Activated naive CD8-positive, alpha-beta T cell treated with anti-CD3 and anti-CD28 coated beads for 36 hours (primary cell): ENCODE measurements at places on chromosomes 11 and 22. TPM values are rescaled to one million over a fixed set of nuclear protein-coding genes. Genes with fewer than 3 reads are reported as not detected.
A peak's percentile ranks its signal among the peaks of the same experiment; 100 is the strongest.

The GGTLC2 gene
- not detected for total RNA-seq

The CD248 gene
- 11.9 TPM for total RNA-seq

The OR6T1 gene
- total RNA-seq = not detected

The RASD2 gene
- total RNA-seq = 0.06 TPM

The TTC36 gene
- 0.62 TPM for total RNA-seq

DNA sequence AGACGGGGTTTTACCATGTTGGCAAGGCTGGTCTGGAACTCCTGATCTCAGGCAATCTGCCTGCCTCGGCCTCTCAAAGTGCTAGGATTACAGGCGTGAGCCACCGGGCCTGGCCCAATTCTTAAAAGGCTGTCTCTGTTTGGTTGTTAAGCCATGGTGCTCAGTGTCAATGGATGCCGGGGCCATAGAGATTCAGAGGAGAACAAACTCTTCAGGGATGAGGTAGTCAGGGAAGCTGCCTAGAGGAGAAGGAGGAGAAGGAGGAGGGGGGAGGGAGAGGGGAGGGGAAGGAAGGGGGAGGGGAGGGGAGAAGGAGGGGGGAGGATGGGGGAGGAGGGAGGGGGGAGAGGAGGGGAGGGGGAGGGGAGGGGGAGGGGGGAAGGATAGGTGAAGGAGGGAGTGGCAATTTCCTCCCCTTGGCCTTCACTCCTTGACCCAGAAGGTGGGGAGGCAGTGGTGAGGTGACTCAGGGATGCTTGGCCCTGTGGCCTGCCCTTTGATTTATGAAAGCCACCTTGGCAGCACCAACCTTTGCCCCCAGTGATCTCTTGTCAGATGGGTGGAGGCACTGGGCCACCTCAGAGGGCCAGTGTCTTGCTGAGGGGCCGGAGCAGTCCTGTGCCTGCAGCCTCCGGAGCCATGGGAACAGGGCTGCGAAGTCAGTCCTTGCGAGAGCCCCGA is at the start of gene C11orf86:
Gene C11orf86, plus strand, starts transcription at position 581 of the 681 bp plus-strand sequence. Its CDS starts 59 bp downstream, at position 640.
- no peak for DNase-seq

DNA sequence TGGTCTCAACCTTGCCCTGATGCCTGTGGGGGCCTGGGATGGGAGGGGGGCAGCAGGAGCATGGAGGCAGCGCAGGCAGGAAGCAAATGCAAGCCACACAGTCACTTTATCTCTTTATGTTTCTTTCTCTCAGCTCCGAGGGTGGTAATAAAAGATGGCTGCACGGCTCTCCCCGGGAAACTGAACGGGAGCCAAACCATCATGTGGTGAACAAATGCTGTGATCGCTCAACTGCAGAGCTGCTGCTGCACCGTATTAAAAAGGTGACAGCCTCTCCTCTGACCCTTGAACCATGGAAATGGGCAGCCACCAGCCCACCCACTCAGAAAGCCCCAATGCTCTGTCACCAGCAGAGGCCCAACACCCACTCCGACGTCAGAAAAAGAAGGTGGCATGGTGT is 110.0 kb downstream of the TIMP3 start:
- no peak for DNase-seq

- no peak for DNase-seq
These were observed 413.0 kb upstream of the CHORDC1 start for GRCh38 chr11:90635886-90636285.

DNA sequence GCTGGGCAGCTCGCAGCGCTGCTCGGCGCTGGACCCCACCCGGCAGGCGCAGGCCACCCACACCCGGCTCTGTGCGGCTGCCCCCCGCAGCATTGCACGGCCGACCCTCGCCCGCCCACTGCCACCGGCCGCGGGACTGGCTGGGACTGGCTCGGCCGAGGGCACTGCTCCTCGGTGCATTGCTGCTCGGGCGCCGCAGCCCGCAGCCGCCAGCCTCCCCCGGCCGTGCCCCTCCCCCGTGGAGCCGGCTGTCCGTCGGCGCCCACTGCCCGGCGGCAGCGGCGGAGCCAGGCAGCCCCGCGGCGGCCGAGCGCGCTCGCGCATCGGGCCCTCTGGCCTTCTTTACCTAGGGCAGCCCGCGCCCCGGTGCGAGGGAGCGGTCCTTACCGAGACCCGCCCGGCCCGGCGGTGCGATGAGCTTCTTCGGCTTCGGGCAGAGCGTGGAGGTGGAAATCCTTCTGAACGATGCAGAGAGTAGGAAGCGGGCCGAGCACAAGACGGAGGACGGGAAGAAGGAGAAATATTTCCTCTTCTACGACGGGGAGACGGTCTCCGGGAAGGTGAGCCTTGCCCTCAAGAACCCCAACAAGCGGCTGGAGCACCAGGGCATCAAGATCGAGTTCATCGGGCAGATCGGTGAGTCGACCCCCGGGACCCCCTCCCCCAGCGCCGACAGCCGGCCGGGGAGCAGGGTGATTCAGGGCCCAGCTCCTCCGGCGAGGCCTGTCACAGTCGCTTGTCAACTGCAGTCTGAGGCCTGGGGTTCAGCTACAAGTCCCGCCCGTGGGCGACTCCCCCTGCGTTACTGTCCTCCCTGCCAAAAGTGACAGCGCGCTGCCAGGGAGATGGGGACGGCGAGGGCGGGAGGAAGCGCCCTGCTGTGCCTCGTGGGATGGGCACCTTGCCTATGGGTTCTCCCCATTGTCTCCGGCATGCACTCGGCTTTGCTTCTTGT is 516 bp downstream of the VPS26B start:
- DNase-seq = peak; percentile 77

- no peak for DNase-seq
These were observed 43.4 kb downstream of the OTOG start for GRCh38 chr11:17590463-17590862.

GRCh38 chr22:39405346-39406085 is 5.9 kb downstream of the TAB1 start:
- peak; percentile 37 for DNase-seq

DNA sequence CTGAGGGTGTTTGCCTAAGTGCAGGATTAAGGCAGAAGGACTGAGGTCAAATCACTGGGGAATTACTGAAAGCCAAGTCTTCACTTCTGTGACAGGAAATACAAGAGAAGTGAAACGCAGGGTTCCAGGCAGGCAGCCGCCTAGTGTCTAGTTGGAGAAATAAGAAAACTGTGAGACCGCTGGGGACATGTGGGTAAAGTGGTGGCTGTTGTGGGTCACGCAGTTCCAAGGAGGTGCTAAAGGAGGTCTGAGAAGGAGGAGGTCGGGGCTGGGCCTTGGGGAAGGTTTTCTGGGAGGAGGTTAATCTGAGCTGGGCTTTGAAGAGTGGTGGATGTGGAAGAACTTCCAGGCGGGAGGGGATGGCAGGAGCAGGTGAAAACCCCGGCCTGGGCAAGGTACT is 11.2 kb downstream of the MCM5 start:
- no peak for DNase-seq

GRCh38 chr11:4203603-4204360 is 109.2 kb downstream of the RRM1 start:
- no peak for DNase-seq

- no peak for DNase-seq
These were observed 37.3 kb downstream of the GALNT18 start for GRCh38 chr11:11584530-11584810.

DNA sequence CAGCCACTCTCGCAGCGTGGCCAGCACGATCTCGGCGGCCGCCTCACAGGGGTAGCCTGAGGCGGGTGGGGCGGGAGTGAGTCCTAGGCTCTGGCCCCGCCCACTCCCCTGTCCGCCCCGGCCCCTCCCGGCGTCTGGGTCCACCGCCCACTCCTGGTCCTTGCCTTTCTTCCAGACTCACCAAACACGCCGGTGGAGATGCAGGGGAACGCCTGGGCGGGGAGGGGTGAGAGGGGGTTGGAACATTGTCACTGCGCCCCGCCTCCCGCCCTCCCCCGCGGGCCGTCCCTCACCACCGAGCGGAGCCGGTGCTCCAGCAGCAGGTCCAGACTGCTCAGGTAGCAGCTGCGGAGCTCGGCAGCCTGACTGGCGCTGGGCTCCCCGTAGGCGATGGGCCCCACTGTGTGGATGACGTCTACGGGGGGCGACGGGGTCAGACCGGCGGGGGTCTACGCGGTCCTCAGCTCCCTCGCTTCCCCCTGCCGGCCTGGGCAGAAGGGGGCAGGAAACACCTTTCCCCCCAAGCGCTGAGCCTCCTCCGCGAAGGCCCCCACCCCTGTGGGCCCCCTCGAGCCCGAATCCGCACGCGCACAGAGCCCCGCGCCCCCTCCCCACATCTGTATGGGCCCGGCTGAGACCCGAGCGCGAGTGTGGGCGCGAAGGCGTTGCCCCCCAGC is 13.2 kb downstream of the OTUB1 start:
- peak; percentile 70 for DNase-seq

DNA sequence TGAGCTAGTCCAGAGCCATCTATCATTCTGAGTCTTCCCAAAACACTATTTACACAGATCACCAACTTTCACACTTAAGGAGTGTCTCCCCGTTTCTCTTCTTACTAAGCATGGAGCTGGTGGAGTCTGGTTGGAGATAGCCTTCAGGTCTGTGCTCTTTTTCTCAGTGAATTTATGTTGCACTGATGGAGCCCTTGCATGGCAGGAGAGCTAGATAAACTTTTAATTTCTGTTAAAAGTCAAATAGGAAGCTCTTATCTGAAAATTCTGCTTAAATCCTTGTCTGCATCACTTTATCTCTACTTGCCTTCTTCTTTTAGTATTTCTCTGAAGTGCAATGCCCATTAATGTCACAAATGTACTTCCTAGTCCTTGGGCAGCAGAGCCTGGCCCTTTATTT is 63.4 kb downstream of the ST3GAL4 start:
- DNase-seq = no peak

DNA sequence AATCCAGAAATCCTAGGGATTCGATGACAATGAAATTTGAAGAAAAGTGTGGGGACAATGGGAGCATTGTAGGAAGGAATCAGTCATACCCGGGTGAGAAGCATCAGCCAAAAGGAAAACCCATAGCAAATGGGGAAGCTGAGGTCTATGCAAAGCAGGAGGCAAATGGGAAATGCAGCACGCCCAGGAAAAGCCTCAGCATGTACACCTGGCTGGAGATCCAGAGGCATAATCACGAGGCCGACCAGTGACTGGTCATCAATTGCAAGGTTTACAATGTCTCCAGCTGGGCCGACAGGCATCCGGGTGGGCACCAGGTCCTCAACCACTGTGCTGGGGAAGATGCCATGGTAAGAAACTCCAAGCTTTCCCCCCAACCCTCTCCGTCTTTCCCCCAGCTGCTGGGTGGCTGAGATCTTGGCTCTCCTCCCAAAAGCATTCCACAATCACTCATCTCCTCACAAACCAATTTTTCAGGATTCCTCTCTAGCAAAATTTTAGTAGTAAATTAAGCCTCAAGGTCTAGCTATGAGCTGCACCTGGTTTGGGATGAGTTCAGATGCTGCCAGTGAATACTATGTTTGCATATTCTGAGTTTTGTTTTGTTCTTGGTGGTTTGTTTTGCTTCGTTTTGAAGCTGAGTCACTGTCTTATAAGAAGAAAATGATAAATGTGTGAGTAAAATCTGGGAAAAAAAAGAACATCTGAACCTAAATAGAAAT is 98.0 kb upstream of the OR5AK2 start:
- DNase-seq = no peak

- no peak for DNase-seq
These were observed 56.3 kb downstream of the DGCR2 start for GRCh38 chr22:19065929-19066328.

DNA sequence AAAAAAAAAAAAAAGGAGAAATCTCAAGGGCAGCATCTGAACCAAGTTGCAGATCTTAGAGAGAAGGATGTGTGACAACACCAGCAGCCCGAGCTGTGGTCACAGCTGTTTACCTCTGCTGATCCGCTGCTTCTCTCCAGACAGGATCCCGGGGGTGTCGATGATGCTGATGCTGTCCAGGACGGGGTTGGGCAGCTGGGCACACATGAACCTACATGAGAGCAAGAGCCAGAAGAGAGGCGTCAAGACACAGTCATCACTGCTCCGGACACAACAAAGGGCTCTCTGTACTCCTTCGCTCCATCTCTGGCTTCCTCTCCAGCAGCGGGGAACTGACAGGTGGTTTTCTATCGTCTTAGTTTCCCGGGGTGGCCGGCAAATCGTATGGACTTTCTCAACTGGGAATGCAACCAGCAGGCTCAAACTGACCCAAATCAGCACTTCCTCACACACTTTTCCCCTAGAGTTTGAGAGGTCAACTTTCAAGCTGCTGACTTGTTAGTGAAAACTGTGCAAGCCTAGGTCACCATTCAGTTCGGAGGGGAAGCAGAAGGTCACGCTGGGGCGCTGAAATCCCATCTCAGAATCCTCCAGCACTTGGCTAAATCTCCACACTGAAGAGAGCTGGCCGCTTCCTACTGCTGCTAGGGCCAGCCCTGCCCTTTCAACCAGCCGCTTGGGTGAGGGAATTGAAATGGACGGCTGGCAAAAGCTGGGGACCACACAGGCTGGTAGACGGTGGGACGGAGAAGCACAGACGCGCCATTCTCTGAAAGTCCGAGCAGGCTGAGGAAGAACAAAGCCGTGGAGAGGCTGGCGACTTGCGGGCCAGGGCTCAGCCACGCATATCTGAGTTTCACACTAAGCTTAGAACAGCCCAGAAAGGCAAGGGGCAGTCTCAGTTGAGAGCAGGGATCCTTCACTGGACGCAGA is 3.8 kb downstream of the EHD1 start:
- DNase-seq = no peak

DNA sequence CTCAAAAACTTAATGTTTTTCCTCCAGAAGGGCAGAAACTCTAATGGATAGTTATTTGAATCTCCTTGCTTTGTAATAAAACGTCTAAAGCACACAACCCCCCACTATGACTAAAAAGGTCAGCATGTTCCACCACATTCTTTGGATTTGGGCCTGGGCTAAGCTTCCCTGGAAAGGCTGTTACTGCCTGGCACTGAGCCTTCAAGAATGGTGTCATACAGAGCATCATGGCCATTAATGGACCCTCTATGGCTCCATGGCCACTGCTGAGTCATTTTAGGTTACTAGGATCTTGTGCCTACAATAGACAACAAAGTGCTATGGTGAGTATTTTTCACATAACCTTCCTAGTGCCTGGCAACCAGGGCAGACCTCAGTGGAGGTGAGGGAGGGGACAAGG is 242.6 kb upstream of the FAT3 start:
- no peak for DNase-seq

DNA sequence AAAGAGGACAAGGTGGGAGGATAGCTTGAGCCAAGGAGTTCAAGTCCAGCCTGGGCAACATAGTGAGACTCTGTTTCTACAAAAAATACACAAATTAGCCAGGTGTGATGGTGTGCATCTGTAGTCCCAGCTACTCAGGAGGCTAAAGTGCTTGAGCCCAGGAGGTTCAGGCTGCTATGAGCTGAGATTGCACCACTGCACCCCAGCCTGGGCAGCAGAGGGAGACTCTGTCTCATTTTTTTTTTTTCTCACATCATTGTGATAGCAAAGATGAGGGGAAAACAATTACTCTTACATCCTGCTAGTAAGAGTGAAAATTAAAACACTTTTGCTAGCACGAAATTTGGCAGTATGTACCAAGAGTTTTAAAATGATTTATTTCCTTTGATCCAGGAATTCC is 463.7 kb downstream of the TMEM135 start:
- no peak for DNase-seq
